CD4-positive, alpha-beta T cell treated with Interleukin-15 for 4 hours (primary cell): ENCODE measurements at places on chromosomes 12 and 14.

GRCh38 chr12:13039328-13039956, 4.7 kb upstream of the FAM234B start:
- DNase-seq: no peak

DNA sequence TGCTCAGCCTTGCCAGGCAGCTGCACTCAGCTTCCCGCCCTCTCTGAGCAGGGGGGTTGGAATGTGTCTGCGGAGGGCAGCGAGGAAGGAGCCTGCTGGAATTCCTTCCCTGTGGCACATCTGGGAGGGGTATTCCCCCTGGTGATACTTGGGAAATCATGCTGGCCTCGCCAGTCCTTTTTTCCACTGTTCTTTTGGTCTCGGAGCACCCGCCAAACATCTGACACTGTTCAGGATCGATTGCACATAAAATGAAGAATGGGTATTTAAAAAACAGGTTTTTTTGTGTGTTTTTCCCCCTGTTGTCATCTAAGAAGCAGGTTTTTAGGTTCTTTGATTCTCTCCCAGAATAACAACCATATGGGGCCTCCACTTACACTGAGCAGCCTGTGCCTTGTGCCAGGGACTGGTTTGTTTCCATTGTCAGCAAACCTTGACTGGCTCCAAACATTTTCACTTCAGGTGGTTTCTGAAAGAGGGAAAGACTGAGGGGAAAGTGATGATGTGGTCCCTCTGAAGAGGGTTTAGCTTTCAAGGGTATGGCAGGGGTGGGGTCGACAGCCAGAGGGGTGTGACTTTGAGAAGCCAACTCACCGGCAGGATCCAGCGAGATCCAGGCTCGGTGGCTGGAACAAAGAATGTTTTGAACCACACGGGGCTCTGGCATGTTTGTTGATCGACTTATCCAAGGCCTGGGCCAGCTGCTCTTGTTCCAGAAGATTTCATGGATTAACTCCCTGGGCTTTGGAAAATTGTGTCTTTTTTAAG, 215.1 kb downstream of the CACNA1C start:
- no peak for DNase-seq

DNA sequence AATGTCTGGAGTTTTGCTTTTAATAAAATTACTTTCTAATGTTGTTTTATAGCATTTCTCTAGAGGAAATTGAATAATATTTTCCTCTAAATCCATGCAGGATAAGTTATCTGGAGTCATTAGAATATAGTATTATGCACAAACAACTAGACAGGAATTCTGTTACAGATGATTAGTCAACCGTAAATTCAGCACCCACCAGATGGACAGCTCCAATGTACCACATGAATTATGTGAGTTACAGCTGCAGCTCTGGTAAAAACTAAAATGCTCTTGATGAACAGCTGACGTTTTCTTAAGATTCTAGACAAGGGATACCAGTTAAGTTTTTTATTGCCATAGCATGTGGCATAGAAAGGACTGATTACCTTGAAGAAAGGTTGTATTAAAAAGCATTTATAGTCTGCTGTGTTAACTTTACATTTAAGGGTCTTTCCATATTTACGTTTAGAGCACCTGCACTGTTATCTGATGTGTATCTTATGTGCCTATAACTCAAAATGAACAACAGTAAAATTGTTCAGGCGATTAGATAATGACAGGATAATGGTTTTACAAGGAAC, 321.4 kb upstream of the LRFN5 start:
- DNase-seq: no peak

- DNase-seq: no peak
These were observed 71.1 kb downstream of the EGLN3 start for GRCh38 chr14:33879684-33880286.

- no peak for DNase-seq
These were observed 539 bp upstream of the HMGA2 start for GRCh38 chr12:65823513-65824375.

DNA sequence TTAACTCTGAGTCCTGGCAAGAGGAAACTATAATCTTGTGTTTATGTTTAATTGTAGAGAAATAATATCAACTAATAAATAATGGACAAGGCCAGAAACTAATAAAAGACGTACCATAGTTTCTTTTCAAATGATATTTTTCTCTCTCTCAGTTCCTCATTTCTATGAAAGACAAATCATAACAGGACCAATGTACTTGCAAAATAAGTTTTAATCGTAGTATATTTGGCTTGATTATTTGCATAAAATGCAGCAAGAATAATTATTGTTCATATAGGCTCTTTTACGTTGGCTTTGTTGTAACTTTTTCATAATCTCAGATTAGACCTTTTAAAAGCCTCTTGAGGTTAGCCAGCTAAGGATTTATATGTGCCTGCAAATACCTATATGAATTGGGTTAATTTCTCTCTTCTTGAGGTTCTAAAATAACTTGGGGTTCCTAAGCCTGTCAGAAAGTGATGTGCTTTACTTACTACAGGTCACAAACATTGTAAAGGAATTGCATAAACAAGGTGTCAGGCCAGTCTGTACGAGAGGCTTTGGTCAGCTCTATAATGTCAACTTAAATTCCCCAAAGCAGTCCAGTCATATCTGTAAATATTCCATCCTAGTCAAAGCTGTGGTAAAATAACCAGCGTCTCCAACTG, 152.8 kb upstream of the PTPRQ start:
- no peak for DNase-seq

- DNase-seq: no peak
These were observed 10.9 kb upstream of the TAC3 start for GRCh38 chr12:57027011-57027804.
